Activated T-cell treated with anti-CD3 and anti-CD28 coated beads, Interleukin-2, amount 50 U/mL, for 4 hours (primary cell): ENCODE measurements at places on chromosomes 11 and 22.

GRCh38 chr11:11565636-11566035 lies 56.2 kb downstream of the GALNT18 start:
- DNase-seq, result no peak

DNA sequence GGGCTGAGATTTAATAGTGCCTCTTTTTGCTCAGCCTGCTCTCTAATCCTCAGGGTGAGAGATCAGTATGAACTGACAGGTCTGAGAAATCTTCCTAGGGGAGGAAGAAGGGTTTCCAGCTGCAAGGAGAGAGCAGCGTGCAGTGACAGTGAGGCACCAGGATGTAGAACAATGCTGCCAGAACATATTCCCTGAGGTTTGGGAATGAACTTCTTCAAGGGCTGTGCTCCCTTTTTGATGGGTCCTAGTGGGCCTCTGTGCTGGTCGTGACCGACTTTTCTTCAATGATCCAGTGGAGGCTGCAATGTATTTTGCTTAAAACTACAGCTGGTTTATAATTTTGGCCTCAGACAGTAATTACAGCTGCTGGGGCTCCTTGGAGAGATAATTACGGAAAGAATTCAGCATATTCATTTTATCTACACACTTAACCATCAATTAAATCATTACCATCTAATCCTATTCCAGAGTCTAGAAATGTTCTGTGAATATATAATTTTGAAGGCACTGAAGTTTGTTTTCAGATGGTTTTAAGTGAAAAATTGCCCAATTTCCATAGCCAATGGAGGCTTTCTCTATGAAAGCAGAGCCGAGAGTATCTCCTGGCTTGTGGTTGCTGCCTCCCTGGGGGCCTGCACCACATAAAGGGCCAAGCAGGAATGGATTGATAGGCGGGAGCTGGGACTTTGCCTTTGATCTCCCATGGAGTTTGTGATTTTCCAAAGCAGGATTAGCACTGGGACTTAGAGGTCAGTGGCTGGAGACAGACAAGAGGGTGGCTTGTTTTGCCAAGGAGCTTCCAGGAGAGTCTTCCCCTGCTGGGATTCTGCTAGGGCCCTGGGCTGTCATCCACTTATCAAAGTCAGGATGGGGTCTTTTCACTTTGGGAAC lies 41.0 kb upstream of the OLFML1 start:
- no peak for DNase-seq

GRCh38 chr11:76197941-76198640 lies 8.2 kb downstream of the WNT11 start:
- no peak for DNase-seq

GRCh38 chr11:93623920-93624319 lies 37.6 kb upstream of the CEP295 start:
- no peak for DNase-seq

GRCh38 chr11:73157101-73158010 lies 15.2 kb upstream of the FCHSD2 start:
- no peak for DNase-seq

GRCh38 chr11:36865846-36866245 lies 267.8 kb upstream of the RAG2 start:
- no peak for DNase-seq

GRCh38 chr11:23903044-23903704 lies 593.7 kb upstream of the LUZP2 start:
- DNase-seq, result no peak

GRCh38 chr11:1343391-1344055 lies 34.1 kb upstream of the TOLLIP start:
- DNase-seq, result no peak

DNA sequence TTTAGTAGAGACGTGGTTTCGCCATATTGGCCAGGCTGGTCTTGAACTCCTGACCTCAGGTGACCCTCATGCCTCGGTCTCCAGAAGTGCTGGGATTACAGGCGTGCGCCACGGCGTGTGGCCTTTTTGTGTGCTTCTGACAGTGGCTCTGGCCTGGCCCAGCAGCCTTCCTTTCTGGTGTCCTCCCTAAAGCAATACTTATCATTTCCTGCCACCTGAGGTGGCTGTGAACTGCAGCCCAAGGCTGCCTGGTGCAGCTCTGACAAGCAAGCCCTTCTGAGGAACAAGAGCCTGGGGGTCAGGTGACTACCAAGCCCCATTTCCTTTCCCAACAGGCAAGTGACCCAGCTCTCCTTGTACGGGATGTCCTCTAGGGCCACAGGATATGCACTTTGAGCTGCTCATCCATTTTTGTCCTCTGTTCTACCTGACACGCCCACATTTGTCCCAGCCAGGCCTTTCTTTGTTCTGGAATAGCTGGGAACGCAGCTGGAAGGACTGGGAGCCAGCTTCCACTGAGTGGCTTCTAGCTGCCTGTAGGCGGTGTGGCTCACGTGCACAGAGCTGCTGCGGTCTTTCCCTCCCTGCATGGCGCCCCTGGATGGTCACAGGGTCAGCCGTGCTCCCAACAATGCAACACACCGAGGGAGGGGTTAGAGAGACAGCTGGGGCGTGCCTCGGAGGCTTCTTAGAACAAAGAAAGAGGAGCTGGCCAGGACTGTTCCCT lies 12.3 kb upstream of the BID start:
- DNase-seq, result no peak

DNA sequence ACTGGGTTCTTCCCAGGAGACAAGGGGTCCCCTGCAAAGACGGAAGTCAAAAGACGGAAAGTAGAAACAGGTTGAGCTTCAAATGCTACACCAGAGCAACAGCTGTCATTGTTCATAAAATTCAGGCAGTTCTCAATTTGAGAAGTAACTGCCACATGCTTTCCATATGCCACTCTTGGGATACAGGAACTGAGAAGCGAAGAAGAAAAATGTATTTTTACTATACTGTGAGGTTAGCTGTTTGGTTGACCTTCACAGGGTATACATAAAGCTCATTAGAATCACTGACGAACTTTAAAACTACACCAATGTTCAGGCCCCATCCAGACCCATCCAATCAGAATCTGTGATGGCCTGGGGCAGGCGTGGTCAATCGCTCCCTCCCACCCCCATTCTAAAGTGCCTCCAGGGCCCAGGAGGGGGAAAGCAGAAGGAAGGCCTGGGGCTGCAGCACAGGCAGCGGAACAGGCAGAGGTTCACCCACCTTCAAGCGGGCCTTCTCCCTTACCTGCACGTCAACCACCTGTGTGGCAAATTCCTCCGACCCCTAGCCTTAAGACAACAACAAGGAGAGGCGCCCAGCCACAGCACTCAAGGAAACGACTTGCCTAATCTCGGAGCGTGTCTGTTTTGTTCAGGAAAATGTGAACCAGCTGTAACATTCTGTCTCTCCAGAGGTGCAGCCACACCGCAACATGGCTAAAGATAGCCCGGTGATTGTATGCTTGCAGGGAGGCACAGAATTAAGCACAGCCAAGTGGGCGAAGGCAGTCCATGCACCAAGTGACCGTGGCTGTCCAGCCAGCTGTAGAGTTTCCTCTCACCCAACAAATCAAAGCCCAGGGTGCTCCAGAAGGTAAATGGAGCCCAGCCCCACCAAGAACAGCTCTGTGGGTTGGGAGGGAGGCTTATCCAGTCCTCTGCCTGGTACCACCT lies 82.6 kb downstream of the MICAL3 start:
- no peak for DNase-seq

DNA sequence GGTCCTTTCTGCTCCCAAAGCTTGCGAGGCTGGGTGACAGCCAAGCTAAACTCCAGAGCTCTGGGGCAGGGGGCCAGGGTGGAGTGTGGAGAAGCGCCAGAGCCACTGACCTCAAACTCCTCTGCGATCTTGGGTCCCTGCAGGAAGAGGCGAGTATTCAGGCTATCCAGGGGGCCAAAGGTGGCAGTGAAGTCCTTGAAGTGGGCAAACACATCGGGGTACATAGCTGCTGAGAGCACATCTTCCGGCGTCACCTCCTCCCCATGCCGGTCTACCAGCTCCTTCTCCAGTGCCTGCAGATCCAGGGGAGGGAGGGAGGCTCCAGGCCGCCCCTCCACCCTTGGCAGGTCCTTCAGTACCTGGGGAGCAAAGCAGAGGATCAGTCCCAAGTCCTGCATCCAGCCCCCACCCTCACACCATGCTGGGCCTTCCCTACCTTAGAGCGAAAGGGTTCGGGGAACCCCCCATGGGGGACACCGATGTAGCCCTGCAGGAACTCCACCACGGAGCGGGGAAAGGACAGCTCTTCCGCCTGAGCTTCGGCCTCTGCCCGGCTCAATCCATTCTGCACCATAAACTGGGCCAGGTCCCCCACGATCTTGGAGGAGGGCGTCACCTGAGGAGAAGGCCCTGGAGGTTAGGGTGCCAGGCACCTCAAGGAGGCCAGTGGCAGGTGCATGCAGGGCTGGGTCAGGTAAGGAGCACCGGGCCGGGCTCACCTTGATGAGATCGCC lies 6.4 kb downstream of the RCE1 start:
- no peak for DNase-seq

DNA sequence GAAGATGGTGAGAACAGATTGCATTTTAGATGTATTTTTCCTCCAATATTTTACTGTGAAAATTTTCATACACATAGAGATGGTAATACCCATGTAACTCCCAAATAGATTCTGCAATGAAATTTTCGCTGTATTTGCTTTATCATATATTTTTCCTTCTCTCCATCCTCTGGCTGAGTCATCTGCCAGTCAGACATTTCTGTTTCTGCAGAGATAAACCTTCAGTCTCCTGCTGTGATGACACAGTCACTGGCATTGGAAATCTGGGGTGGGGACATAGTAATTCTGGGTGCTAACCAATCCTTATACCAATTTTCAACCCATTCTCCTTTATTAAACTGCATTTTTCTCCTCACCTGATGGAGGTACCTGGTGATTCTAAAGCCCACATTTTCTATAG lies 33.7 kb downstream of the SVIP start:
- DNase-seq, result no peak

DNA sequence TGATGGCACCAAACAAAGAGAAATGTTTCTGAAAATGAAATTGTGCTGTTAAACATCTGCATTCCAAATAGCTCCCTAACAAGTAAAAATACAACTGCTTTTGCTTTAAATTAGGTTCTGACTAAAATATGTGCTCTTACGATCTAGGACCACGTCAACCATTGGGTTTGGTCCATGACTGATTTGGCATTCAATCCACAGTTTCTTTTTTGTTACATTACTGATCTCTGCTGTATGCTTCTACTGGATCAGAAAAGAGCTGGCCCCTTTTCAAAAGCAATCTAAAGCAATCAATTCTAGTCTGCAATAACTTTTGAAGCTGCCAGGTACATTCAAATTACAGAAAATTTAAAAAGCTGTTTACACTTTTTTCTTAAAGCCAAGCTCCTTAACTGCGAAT lies 1047.1 kb upstream of the CCDC90B start:
- no peak for DNase-seq

- DNase-seq, result no peak
These were observed 67.2 kb upstream of the CD44 start for GRCh38 chr11:35071722-35072121.

GRCh38 chr11:2101171-2101675 lies 38.0 kb downstream of the IGF2 start:
- no peak for DNase-seq

- DNase-seq, result no peak
These were observed 32.7 kb upstream of the ALX4 start for GRCh38 chr11:44342616-44343015.

DNA sequence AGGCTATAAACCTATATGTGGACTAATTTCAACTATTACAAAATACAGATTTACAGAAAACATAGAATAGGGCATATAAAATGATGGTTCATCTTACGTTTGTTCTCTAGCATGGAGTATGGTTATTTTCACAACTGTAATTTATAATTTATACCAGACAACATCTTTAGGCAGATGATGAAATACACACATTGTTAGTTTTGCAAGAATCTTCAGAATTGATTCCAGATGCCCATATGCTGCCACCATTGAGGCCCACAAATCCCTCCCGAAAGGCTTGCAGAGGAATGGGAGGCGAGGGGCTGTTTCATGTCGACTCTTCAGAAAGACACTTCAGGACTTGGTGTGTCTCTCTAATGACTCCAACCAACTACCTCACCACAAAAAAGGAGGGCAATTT lies 6.2 kb downstream of the PTPN5 start:
- DNase-seq, result no peak

GRCh38 chr11:14255238-14255534 lies 103.8 kb downstream of the RRAS2 start:
- no peak for DNase-seq

DNA sequence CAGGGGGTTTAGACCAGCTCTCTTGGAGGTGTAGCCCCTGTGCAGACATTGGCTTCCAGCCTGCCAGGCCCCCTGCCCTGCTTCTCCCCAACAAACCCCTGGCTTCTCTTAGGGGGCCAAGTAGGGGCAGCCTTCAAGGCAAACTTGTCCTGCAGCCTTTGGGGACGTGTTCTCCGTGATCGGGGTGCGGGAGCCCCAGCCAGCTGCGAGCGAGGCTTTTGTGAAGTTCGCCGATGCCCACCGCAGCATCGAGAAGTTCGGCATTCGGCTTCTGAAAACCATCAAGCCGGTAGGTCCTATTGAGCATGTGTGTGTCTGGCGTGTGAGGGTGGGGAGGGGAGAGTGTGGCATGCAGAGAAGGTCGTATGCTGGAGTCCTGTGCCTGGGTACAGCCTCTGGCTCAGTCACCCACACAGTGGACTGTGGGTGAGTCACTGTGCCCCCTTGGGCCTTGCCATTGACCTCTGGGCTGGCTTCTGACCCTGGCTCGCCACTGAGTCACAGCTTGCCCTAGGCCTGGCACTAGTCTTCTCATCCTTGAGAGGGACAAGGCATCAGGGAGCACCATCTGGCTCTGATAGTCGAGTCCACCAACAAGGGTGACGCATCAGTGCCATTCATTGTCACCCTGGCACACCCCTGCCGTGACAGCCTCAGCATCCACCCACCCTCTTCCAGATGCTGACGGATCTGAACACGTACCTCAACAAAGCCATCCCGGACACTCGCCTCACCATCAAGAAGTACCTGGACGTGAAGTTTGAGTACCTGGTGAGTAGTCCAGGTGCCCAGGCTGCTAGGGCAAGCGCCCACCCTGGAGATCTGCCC lies 11.4 kb downstream of the SLC16A8 start:
- no peak for DNase-seq

DNA sequence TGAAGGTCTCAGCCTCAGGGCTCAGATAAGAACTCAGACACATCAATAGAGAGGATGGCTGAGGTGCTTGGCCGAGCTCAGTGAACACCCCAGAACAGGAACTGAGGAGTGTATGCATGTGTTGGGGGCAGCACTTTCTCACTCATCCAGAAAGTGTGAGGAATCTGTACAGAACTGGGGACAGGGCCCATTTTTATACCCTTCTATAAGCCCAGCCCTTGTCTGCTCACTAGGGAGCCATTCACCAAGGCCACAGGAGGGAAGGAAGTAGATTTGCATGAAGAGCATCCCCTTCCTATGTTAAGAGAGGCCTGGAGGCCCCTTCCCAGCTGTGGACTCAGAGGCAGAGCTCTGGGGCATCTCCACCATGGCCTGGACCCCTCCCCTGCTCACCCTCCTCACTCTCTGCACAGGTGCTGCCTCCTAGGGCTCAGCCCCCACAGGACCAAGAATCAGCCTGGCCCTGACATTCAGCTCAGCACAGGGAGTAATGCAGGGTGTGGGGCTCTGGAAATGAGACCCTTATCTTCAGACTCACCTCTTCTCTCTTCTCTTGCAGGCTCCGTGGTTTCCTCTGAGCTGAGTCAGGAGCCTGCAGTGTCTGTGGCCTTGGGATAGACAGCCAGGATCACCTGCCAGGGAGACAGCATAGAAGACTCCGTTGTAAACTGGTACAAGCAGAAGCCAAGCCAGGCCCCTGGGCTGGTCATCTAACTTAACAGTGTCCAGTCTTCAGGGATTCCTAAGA lies 39.9 kb upstream of the GGTLC2 start:
- DNase-seq, result no peak

- DNase-seq, result peak; percentile 57
These were observed 25.6 kb downstream of the YWHAH start for GRCh38 chr22:31969789-31970489.

GRCh38 chr11:87861030-87861429 lies 314.2 kb downstream of the RAB38 start:
- DNase-seq, result no peak
